Activated CD8-positive, alpha-beta memory T cell treated with anti-CD3 and anti-CD28 coated beads for 24 hours (primary cell): ENCODE measurements at places on chromosomes 11 and 22.
A peak's percentile ranks its signal among the peaks of the same experiment; 100 is the strongest.

DNA sequence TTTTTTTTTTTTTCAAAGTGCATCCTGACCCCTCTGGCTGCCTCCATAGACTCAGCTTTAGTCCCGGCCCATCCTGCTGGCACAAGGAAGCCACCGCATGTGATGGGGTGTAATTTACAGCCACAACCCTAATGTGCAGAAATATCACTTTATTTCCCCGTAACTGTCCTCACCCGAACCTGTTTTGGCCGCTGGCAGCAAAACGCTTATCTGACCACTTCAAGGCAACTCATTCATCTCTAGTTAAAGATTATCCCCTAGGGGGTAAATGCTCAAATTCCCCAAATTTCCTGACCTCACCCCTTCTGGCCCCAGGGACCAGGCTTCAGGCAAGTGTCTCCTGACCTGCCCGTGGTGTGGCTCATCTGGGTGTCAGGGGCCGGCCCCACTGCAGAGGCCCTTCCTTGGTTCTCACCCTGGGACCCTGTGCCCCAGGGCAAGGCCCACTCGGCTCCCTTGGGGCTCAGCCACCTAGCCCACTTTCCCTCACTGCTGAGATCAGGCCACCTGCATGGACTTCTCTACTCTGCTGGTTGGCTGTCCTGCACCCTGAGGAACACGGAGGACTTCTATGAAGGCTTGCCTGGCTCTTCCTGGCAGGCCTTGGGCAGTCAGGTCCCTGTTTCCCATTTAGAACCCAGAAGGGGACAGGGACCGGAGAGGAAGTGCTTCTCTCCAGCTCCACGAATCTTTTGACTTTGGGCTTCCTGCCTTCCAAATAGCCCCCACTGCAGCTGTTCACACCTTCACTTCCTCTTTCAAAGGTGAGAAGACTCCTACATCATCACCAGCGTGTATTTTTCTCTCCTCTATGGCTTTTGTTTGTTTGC lies 53.3 kb downstream of the WNT11 start:
- peak; percentile 60 for DNase-seq

DNA sequence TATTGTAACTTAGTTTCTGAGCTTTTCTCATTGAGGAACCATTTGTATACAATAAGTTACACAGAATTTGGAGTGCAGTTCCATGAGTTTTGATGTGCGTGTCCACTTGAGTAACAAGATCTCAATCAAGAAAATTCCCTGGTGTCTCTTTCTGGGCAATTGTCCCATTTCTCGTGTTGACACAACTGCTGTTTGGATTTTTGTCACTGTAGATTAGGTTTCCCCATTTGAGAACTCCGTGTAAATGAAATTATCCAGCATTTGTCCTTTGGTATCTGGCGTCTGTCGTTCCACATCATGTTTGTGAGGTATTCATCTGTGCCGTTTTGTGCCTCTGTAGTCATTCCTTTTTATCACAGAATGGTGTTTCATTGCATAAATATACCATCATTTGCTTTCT lies 547.0 kb downstream of the TBC1D22A start:
- no peak for DNase-seq

DNA sequence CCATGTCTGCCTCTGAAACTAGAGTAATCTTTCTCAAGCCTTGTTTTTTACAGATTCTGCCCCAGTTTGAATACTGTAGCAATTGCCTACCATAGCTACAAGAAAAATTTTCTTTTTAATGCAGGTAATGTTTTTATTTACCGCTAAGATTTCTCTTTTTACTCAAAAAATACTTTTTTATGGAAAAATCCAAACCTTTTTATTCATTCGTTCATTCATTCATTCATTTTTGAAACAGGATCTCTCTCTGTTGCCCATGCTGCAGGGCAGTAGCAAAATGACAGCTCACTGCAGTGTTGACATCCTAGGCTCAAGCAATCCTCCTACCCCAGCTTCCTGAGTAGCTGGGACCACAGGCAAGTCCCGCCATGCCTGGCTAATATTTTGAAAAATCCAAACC lies 2.7 kb upstream of the CPT1A start:
- DNase-seq = no peak

DNA sequence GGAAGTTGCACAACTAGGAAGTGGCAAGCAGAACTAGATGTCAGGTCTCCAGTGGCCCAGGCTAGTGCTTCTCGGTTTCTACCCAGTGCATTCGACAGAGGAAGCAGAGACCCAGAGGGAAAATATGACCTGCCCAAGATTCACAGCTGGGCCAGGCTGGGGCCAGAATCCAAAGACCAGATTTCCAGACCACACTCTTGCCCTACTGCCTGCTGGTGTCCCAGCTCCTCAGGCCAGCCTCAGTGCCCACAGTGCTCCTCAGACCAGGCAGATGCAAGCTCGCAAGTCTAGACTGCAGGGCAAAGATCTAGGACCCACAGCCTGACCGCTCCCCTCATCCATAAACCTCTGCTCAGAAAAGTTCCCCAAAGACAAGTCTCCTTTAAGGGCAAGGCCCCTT lies 262.6 kb downstream of the BUD13 start:
- peak; percentile 7 for DNase-seq

- DNase-seq = peak; percentile 65
Measured at GRCh38 chr11:114340311-114341131, 44.3 kb downstream of the NNMT start.

GRCh38 chr22:16783930-16784354 lies 41.3 kb downstream of the XKR3 start:
- DNase-seq = no peak
